Frontal cortex (tissue), 4 donors: ENCODE measurements at places on chromosomes 12 and 14.
A peak's percentile ranks its signal among the peaks of the same experiment; 100 is the strongest.

DNA sequence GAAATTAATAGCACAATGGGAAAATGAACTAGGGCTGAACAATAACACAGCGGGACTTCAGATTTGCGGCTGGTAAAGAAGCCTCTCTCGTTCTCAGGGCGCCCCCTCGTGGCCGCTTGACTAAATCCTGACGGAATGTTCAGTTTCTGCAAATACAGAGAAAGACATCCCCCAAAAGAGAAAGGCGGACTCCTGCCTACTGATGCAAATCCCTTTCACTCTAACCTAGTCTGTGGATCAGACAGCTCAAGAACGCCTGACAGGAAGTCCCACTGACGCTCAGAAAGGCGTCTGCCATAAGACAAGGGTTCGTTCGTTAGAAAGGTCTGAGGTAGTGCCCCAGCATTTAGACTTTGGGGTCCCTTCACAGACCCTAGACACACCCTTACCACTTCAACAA is 2.5 kb downstream of the NUAK1 start:
- peak; percentile 62 for DNase-seq

DNA sequence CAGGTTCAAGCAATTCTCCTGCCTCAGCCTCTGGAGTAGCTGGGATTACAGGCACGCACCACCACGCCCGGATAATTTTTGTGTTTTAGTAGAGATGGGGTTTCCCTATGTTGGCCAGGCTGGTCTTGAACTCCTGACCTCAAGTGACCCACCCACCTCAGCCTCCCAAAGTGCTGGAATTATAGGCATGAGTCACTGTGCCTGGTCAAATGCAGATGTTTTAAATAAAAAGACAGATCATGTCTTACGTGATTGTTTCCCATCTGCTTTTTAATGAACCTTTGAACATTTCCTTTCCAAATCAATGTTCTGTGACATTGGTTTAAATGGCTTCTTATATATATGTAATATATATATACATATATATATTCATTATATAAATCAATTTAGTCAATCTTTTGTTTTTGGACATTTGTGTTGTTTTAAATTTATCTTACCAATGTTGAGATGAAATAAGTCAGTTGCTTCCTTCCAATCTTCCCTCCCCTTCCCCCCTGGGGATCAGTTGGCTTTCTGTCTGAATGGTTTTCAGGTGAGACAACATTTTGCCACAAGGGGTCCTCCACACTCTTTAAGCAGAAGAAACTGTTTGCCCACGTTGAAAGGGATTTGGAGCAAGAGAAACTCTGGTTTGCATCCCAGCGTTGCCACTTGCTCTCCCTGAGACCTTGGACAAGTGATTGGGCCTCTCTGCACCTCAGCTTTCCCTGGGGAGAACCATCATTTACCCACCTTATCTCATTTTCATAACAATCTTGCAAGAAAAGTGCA is 47.6 kb upstream of the RBM19 start:
- DNase-seq = no peak

DNA sequence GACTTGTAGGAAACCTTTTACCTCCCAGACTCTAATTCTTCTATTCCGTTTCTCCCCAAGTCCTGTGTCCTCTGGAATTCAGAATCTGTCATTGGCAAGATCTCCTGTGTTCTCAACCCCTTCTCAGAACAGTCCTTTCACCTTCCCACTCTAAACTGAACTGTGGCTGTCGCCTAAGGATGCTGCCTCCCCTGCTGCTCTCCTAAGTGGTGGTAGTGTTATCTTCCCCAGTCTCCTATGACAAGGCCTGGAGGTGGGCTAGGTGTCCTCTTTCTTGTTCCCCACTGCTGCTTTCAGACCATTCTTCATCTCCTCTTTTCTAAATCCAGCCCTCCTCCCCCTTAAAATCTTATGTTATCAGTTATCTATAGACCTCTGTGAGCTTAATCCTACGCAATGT is 397.4 kb downstream of the RAD51B start:
- no peak for DNase-seq

DNA sequence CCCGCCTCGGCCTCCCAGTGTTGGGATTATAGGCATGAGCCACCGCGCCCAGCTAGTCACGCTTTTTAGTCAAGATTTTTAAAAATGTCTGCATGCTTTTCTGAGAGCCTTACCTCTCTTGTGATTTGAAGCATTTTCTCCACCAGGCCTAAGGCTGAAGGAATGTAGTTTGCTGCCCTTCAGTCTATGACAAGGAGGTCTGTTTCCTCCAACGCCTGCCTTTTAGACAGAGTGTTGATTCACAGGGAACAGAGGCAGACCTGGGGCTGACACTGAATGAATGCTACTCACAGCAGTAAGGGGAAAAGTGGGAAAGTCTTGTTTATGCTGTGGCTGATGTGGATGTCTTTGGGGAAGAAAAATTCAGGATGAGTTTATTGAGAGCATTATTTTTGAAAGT is 27.2 kb upstream of the MDM2 start:
- DNase-seq = no peak

GRCh38 chr14:73105050-73105449 is 31.3 kb upstream of the PSEN1 start:
- no peak for DNase-seq

DNA sequence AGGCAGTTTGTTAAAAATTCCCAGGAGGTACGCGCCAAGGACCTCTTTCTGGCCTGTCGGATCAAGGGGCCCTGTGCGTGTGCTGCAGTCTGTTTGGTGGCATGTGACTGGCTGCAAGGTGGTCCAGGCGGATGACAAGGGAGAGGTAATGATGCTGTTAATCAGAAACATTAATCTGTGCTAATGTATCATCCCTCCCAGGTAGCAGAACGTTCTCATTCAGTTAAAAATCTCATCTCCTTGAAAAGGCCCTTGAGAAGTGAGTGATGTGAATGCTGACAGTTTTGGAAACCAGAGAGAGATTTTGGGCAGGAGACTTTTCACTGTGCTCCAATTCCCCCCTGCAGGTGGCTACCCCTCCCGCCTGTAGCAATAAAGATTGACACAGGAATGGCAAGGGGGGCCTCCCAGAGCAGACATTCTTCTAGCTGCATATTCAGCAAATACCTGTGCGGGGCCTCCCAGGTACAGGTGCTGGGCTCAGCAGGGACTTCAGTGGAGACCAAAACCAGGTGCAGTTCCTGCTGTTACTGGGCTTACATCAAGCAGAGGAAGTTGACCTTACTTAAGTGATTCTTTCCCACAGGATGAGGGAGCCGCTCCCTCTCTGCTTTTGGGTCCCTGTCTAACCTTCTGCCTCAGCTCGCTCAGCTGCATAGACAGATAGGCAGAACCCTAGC is 364.8 kb downstream of the CACNA1C start:
- no peak for DNase-seq

DNA sequence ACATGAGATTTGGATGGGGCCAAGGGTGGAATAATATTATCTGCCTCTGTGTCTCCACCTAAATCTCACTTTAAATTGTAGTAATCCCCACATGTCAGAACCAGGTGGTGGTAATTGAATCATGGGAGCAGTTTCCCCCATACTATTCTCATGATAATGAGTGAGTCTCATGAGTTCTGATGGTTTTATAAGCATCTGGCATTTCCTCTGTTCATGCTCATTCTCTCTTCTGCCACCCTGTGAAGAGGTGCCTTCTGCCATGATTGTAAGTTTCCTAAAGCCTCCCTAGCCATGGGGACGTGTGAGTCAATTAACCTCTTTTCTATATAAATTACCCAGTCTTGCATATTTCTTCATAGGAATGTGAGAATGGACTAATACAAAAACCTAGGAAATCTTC is 29.9 kb downstream of the TSPAN19 start:
- DNase-seq = no peak

GRCh38 chr12:49548822-49549648 is 10.2 kb downstream of the KCNH3 start:
- DNase-seq = peak; percentile 61

GRCh38 chr14:68654471-68654941 is 138.4 kb downstream of the ZFP36L1 start:
- DNase-seq = no peak
